ENCODE measurements at places on chromosomes 11 and 22.

DNA sequence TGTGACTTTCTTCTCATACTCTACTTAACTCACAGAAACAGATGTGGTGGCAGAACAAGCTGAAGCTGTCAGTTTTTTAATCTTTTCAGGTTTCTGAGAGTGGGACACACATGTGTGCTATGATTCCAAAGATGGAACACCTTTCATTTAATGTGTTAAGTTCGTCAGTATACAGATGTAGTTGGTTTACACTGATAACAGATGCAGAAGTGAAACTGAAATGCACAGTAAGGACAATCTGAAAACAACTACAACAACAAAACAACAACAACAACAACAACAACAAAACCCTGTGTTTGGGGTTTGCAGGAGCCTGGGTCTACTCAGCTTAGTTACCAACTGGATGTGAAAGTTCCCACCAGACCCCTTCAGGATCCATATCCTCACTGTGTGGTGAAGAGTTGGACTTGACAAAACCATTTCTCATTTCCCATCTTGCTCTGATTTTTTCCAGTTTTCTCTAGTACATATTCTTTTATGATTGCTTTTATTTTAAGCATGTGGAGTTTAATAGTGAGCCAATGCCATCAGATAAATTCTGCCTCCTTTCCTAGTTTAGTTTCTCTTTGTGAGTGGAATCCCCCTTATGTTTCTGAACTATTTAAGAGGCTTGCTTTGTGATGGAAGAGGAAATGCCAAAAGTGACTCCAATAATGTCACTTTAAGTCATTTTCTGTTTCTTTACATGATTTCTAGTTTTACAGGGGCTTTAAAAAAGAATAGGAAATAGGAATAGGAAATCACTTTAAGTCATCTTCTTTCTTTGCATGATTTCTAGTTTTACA is 47.8 kb downstream of the ARHGAP42 start:
- H3K4me3 ChIP-seq: no peak overlapping the region
- peaks cover 12% of the 10 kb centered on the region for H3K4me1 ChIP-seq
- H3K36me3 ChIP-seq: no peaks in the 10 kb centered on the region
- H3K27me3 ChIP-seq: no peaks in the 10 kb centered on the region
- no peak for DNase-seq

- peaks cover 16% of the 10 kb centered on the region for H3K4me1 ChIP-seq
- peak overlapping the region; percentile 58 for H3K27ac ChIP-seq
Measured at GRCh38 chr11:69442807-69443137, 38.7 kb upstream of the LINC01488 start.

DNA sequence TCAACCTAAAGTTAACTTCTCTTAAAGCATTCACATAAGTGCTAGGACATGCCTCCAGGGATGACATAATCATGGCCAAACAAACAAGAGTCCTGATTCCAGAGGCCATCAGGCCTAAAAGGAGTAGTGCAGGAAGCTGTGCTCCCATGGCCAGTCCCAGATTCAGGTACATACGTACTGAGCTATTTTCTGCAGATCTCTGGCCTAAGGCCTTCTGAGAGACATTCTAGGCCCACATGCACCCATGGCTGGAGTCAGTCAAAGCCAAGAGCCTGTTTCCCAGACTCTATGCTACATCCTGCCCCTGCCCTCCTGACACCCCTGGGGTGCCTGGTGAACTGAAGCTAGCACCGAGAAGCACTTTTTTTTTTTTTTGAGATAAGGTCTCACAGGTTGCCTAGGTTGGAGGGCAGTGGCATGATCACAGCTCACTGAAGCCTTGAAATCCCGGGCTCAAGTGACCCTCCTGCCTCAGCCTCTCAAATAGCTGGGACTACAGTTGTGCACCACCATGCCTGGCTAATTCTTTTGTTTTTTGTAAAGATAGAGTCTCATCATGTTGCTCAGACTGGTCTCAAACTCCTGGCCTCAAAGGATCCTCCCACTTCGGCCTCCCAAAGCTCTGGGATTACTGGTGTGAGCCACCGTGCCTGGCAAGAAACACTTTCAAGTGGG is 553 bp downstream of the CD3D start:
- H3K4me1 ChIP-seq: no peaks in the 10 kb centered on the region
- H3K27me3 ChIP-seq: peaks cover 42% of the 10 kb centered on the region
- no peak overlapping the region for H3K4me3 ChIP-seq
- no peak for DNase-seq
- H3K27ac ChIP-seq: no peak overlapping the region

DNA sequence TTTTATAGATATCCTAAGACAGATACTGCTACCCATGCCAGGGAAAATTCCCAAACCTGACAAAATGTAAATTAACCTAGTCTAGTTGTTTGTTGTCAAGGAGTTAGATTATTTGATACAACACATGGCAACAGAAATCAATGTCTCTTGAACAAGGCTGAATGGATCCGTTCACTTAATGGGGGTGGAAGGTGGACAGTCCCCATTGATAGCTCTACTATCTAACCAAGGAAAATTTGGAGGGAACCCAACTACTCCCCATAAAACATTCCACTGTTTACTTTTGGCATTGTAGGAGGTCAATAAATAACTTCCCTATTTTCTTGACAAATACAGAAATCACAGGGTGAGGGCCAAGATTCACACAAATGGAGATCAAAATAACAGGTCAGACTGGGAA is 117.9 kb upstream of the GRIA4 start:
- no peak for DNase-seq
- no peak overlapping the region for H3K4me3 ChIP-seq
- H3K27ac ChIP-seq: no peak overlapping the region
- no peaks in the 10 kb centered on the region for H3K27me3 ChIP-seq

- peak; percentile 65 for DNase-seq
- no peaks in the 10 kb centered on the region for H3K27me3 ChIP-seq
- peaks cover 9% of the 10 kb centered on the region for H3K36me3 ChIP-seq
- H3K27ac ChIP-seq: peak within 1 kb of the TSS; percentile 96
Measured at GRCh38 chr11:57567515-57568329, at the start of gene UBE2L6. Gene UBE2L6, minus strand, starts transcription at chr11:57567672. Its CDS starts 61 bp downstream, at chr11:57567611.

- H3K36me3 ChIP-seq: no peaks in the 10 kb centered on the region
- H3K4me3 ChIP-seq: no peak overlapping the region
- peaks cover 12% of the 10 kb centered on the region for H3K4me1 ChIP-seq
- DNase-seq: no peak
- no peaks in the 10 kb centered on the region for H3K27me3 ChIP-seq
Measured at GRCh38 chr11:68954836-68955606, 25.8 kb downstream of the MRGPRD start.

DNA sequence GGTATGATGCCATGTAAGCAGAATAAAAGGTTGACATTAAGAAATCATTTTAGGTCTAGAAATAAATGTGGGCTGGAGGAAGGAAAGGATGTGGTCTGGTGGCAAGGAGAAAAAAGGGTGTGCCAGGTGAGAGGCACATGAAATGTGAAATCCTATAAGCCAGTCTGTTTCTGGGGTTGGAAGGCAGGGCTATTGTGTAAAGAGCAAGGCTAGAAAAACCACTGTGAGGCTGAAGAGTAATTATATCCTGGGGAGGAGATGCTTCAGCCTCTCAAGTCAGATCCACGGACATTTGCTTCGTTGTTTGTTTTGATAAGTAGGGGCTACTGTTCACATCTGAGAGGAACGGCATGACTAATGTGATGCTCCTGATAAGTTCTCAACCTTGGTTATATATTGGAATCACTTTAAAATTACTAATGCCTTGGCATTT is 77.5 kb upstream of the CTSC start:
- no peaks in the 10 kb centered on the region for H3K4me1 ChIP-seq
- no peak overlapping the region for H3K4me3 ChIP-seq
- H3K27me3 ChIP-seq: no peaks in the 10 kb centered on the region
- H3K27ac ChIP-seq: no peak overlapping the region

DNA sequence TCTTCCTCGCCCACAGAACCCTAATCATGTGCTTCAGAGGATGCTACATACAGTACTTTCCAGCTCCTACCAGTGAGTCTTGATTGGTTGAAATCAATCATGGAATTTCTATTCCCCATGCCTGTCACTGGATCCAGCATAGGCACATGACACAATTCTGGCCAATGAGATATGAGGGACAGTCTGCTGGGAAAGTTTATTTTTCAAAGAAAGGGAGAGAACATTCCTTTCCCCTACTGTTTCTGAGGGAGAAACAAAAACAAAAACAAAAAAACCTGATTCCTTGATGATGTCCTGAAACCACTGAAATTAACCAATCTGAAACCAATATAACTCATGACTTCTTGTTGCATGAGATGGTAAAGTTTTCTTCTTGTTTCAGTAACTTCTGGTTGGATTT is 3.3 kb upstream of the RCN1 start:
- H3K27ac ChIP-seq: no peak overlapping the region
- no peak overlapping the region for H3K4me3 ChIP-seq
- H3K27me3 ChIP-seq: no peaks in the 10 kb centered on the region
- H3K36me3 ChIP-seq: peaks cover 2% of the 10 kb centered on the region
- DNase-seq: no peak

DNA sequence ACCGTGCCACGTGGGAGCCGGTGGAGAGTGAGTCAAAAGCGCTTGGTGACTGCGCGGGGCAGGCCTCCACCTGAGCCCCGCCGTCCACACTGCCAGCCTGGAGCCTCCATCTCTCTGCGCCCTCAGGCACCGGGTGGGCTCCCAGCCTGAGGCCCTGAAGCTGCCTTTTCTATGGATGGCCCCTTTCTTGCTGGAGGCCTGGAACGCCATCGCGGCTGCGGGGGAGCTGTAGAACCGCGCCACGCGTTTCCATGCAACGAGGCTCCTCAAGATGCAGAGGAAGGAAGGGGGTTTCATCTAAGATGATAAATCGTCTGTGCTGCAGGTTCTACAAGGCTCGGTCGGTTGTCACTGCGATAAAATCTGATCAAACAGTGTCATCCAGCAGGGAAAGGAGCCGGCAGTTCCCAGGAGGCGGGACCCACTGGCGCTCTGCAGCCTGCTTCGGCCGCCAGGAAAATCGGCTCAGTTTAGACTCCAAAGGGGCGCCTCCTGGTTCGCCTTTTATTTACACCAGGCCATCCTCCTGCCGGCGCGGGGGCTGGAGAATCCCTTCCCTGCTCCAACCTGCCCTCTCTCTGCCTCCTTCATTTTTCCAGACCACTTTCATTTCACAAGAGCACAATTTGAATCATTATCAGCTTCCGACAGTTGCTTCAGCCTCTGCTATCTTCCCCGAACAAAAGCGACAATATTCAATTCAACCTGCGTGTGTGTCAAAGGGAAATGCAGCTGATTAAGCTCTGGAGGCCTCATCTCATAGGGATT is 624.4 kb downstream of the BRD1 start:
- H3K4me3 ChIP-seq: no peak overlapping the region
- peaks cover under 1% of the 10 kb centered on the region for H3K4me1 ChIP-seq
- no peak for DNase-seq
- H3K36me3 ChIP-seq: no peaks in the 10 kb centered on the region
- H3K27ac ChIP-seq: no peak overlapping the region
- no peaks in the 10 kb centered on the region for H3K27me3 ChIP-seq

- no peaks in the 10 kb centered on the region for H3K4me1 ChIP-seq
- peaks cover 2% of the 10 kb centered on the region for H3K36me3 ChIP-seq
- H3K4me3 ChIP-seq: no peak overlapping the region
- DNase-seq: no peak
- H3K27me3 ChIP-seq: no peaks in the 10 kb centered on the region
Measured at GRCh38 chr11:71895961-71896360, 17.7 kb downstream of the DEFB131B start.

- H3K27me3 ChIP-seq: no peaks in the 10 kb centered on the region
- H3K4me3 ChIP-seq: no peak overlapping the region
- peaks cover 1% of the 10 kb centered on the region for H3K4me1 ChIP-seq
- H3K27ac ChIP-seq: no peak overlapping the region
- H3K36me3 ChIP-seq: peaks cover 1% of the 10 kb centered on the region
Measured at GRCh38 chr22:25729016-25729995, 12.7 kb upstream of the MYO18B start.

GRCh38 chr11:125679397-125679796 is 1.2 kb downstream of the ACRV1 start:
- H3K27ac ChIP-seq: no peak overlapping the region
- peaks cover 80% of the 10 kb centered on the region for H3K36me3 ChIP-seq
- H3K4me3 ChIP-seq: no peak overlapping the region
- DNase-seq: no peak
- H3K4me1 ChIP-seq: no peaks in the 10 kb centered on the region

GRCh38 chr11:7941146-7941545 is 362 bp downstream of the OR10A3 start:
- H3K4me3 ChIP-seq: no peak overlapping the region
- no peaks in the 10 kb centered on the region for H3K4me1 ChIP-seq
- no peak overlapping the region for H3K27ac ChIP-seq
- H3K36me3 ChIP-seq: no peaks in the 10 kb centered on the region

DNA sequence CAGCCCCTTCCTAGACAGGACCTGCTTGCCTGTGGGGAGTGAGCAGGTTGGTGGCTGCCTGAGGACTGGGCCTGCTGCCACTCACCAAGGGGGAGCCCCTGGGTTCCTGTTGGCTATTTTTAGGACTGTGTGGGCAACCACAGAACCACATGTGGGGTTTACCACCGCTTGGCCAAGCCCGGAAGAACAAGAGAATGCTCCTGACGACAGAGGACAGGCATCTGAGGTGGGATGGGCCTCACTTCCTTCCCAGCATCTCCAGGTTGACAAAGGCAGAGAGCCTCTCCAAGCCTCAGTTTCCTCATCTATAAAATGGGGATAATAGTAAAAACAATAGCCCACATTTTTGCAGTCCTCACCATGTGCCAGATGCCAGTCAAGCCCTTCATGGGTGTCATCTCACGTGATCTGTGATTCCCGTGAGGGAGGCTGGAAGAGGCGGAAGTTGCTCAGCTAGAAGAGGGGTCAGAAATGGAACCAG is 43.6 kb downstream of the LRRC32 start:
- no peaks in the 10 kb centered on the region for H3K36me3 ChIP-seq
- H3K4me1 ChIP-seq: peaks cover 4% of the 10 kb centered on the region
- no peak overlapping the region for H3K27ac ChIP-seq
- no peak overlapping the region for H3K4me3 ChIP-seq

GRCh38 chr11:87020336-87020735 is 17.4 kb upstream of the TMEM135 start:
- H3K4me3 ChIP-seq: no peak overlapping the region
- no peaks in the 10 kb centered on the region for H3K27me3 ChIP-seq
- H3K4me1 ChIP-seq: peaks cover 7% of the 10 kb centered on the region

GRCh38 chr11:2205214-2205720 is 33.7 kb upstream of the TH start:
- H3K36me3 ChIP-seq: no peaks in the 10 kb centered on the region
- H3K27ac ChIP-seq: no peak overlapping the region
- no peak overlapping the region for H3K4me3 ChIP-seq
- H3K27me3 ChIP-seq: no peaks in the 10 kb centered on the region

- H3K4me1 ChIP-seq: peaks cover 1% of the 10 kb centered on the region
- peak overlapping the region; percentile 96 for H3K4me3 ChIP-seq
- H3K27ac ChIP-seq: no peak overlapping the region
- DNase-seq: peak; percentile 15
Measured at GRCh38 chr11:36509201-36509639, 852 bp downstream of the TRAF6 start.
